ENCODE measurements at places on chromosomes 7 and 10.

- no peak for DNase-seq
These were observed 567.5 kb downstream of the DNAJB6 start for GRCh38 chr7:157904211-157904865.

DNA sequence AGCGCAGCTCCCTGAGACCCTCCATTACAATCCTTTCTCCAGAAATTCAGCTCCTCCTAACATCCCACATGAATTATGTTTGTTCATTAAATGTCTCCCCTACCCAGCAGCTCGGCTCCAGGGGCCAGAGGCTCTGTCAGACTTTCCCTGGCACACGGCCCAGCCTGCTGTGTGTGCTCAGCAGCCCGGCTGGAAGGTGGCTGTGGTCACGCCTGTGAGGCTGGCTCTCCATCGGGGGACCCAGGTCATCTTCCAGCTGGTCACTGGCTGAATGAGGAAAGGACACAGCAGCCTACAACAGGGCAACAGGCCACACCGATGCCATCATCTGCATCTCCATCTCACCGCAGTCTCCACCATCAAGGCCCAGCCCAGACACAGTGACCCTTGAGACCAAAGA is 219.8 kb downstream of the MAD1L1 start:
- DNase-seq = peak; percentile 40

DNA sequence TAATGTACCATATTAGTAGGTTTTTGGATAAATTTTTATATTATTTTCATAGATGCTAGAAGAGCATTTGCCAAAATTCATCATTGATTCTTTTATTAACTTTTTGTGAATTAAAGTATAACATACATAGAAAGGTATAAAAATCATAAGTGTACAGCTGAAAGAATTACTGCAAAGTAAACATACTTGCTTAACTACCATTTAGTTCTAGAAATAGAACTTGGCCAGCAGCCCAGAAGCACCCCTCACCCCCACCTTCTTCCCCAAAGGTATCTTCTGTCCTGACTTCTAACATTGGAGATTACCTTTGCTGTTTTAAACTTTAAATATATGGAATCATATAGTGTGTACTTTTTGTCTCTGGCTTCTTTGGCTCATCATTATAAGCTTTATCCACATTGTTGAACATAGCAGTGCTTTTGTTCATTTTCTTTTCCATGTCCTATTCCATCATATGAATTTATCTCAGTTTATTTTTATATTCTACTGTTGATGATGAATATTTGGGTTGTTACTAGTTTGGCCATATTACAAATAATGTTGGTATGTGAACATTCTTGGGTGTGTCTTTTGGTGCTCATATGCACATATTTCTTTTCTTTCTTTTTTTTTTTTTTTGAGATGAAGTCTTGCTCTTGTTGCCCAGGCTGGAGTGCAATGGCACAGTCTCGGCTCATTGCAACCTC is 142.8 kb downstream of the ADK start:
- DNase-seq = no peak

GRCh38 chr7:89738549-89738948 is 415.7 kb upstream of the STEAP1 start:
- DNase-seq = no peak

- no peak for DNase-seq
These were observed 21.1 kb downstream of the PLAU start for GRCh38 chr10:73931767-73932619.

GRCh38 chr10:95976362-95977229 is 66.8 kb upstream of the CCNJ start:
- no peak for DNase-seq

- DNase-seq = peak; percentile 46
These were observed 529 bp downstream of the HPS1 start for GRCh38 chr10:98446151-98446660.

GRCh38 chr10:102641402-102641801 is 2.9 kb upstream of the TRIM8 start:
- DNase-seq = no peak

DNA sequence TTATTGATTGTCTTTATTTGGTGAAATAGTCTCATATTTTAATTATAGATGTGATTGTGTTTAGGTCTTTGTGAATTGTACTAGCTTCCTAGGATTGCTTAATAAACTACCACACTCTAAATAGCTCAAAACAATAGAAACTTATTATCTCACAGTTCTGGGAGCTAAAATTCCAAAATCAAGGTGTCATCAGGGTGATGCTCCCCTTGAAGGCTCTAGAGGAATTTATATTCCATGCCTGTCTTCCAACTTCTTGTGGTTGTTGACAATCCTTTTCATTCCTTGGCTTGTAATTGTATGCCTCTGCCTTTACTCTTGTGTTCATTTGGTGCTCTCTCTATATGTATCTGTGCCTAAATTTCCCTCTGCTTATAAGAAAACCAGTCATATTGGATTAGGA is 155.3 kb upstream of the AKR1E2 start:
- DNase-seq = no peak

DNA sequence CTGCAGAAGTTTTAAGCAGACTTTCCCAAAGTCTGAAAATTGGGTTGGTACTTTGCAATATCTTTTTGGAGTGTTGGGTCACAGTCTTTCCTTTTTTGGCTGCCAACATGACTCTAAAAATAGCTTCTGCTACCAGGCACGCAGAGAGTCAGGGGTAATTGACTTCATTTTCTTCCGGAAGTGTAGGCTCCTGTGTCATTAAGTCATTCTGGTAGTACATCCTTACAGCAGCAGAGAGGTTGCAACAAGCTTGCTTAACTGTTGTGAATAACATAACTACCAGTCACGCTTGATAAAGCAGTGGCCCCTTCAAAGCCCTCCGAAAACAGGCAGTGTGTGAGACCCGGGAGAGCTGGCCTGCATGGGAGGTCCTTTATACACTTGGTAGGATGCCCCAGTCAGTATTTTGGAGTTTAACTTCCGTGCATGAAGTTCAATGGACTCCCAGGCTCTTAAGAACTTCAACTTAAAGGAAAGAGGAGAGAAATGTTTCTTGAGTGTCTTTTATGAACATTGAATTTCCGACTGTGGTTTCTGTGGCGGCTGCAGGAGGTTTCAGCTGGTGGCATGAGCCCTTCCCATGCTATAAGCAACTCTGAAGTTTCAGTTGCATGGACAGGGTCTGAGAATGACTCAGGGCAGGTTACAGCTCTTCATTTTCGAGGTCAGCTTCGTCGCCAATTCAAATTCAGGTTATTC is 310.7 kb downstream of the GALNT17 start:
- DNase-seq = no peak

GRCh38 chr10:18879284-18879683 is 169.3 kb upstream of the MALRD1 start:
- DNase-seq = no peak

GRCh38 chr7:91496251-91496820 is 232.1 kb downstream of the FZD1 start:
- no peak for DNase-seq

GRCh38 chr7:149476791-149477190 is 15.9 kb upstream of the ZNF777 start:
- DNase-seq = no peak
